AG08396 (cell line): ENCODE measurements at places on chromosomes 11 and 22.

- no peak for DNase-seq
Measured at GRCh38 chr11:6574816-6575715, 28.4 kb downstream of the RRP8 start.

- DNase-seq, result no peak
Measured at GRCh38 chr22:30104501-30105156, 24.4 kb downstream of the HORMAD2 start.

GRCh38 chr11:1906611-1907423 lies 12.7 kb upstream of the TNNT3 start:
- no peak for DNase-seq

- no peak for DNase-seq
Measured at GRCh38 chr11:121563900-121564822, 111.4 kb upstream of the SORL1-AS1 start.

DNA sequence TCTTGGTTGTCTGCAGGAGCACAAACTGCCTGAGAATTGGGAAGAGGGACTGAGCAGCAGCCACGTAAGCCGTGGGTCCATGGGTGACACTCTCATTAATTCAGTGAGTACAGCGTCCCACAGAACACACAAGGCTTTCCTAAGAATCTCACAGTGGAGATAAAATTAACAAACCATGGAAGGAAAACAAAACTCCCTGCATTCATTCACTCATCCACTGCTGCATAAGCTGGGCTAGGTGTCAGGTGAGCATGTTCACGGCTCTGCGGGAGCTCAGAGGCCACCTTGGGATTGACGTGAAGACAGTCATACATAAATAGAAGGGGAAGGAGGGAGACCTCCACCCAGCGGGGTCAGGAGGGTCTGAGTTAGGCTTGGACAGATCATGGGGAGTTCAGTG lies 1442.7 kb downstream of the TBC1D22A start:
- no peak for DNase-seq

DNA sequence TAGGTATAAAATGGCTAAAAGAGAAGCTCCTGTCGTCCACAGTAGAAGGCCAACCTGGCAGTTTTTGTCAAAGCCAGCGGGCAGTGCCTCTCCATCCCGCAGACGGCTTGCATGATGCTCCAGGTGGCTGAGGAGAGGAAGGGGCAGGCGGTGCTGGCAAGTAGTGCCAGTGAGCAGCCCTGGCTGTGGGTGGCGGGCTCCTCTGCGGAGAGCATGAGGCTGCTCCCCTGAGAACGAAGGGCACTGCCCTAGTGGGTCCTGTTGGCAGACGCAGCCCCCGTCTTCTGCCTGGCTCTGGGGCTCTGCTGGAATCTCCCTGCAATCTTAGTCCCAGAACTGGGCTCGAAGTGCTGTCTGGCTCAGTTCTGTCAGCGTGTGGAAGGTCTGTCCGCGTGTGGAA lies 50.9 kb downstream of the SBF1 start:
- DNase-seq, result no peak

- no peak for DNase-seq
Measured at GRCh38 chr22:39765046-39765445, 128.5 kb downstream of the ENTHD1 start.

DNA sequence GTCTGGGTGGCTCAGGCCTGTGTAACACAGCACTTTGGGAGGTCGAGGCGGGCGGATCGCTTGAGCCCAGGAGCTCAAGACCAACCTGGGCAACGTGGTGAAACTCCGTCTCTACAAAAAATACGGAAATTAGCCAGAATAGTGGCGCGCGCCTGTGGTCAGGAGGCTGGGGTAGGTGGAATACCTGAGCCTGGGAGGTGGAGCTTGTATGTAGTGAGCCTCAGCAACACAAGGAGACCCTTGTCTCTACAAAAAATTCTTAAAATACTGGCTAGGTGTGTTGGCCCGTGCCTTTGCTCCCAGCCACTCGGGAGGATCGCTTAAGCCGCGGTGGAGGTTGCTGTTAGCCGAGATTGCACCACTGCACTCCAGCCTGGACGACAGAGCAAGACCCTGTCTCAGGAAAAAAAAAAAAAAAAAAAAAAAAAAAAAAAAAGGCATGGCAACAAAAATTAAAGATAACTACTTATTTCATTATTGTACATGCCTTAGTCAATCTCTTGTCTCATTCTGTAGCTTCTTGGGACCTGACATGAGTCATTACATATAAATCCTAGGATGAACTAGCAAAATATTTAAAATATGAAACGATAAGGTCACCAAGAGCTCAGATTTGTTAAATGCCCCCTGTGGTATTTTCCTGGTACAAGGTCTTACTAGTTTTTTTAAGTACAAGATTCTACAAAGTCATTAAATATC lies 1.1 kb downstream of the TAF1D start:
- DNase-seq, result peak; percentile 26

DNA sequence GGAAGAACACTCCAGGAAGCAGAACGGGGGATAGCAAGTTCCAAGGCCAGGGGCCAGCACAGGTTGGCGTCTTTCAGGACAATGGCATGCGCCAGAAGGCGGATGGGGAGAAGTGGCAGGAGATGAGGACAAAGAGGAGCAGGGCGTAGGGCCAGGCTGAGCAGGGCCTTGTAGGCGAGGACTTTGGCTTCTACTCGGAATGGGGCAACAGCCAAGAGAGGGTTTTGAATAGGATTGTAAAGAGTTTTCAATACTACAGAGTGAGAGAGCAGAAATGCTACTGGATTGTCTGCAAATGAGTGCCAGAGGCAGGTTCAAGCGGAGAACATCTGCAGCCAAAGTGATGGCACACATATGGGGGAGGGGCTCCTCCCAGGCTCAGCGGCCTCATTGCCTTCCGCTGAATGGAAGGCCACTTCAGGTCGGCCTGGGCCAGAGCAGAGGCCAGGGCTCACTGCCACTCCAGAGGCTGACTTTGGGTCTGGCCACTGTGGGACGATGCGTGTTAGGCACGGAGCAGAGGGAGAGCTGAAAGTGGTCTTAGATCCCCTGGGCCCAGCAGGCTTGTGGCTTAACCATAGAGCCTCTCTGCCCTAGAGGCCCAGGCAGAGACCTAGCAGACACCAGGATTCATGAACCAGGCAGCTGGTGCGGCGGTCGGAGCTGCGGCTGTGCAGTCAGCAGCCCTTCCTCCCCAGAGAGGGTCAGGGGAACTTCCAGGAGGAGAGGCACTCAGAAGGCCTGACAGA lies 118.2 kb downstream of the DSCAML1 start:
- DNase-seq, result no peak

- no peak for DNase-seq
Measured at GRCh38 chr22:26762503-26763472, 105.4 kb downstream of the MIAT start.

GRCh38 chr22:48886604-48887393 lies 940.9 kb downstream of the BRD1 start:
- no peak for DNase-seq

GRCh38 chr11:1480191-1480554 lies 6.4 kb downstream of the MOB2 start:
- no peak for DNase-seq

GRCh38 chr11:92462821-92463220 lies 238.2 kb downstream of the FAT3 start:
- no peak for DNase-seq

DNA sequence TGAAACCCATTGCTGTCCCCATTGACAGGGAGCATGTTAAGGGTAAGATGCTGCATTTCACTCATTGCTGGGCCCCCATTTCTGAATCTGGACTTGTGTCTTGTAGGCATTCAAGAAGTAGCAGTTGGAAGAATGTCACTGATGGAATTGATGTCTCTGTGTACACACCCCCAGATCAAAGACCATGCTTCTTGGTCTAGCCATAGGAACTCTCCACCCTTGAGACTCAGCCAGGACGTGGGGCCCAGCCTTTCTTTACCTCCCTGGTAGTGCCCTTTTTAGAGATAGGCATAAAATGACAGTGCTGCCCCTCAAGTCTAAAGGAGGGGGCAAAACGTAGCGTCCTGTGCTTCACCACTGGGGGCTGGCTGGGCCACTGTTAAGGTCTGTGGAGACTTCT lies 135.1 kb downstream of the TEAD1 start:
- no peak for DNase-seq

DNA sequence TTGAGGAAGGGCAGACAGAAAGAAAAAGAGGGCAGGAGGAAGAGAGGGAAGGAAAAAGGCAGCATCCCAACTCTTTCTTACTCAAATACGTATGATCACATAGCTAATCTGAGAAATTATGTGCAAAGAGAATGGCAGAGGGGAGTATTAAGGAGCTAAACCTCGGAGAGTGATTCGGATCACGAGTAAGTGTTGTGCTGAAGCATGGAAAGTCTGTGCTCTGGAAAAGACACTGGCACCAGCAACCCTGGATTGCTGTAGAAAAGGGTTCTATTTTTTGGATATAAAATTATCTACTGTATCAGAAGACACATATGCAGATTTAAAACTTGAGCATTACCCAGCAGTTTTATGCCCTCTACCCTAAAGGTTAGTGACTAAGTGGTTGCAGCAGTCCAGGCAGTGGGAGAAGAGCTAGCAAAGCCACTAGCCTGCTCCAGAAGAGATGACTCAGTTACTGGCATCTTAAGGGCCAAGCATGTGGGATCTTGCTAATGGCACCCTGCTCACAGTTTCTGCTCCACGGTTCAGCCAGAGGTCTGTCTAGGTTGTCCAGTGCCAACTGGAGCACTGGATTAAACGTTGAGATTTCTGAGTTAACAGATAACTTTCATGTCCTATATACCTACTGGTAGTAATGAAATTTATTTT lies 151.7 kb downstream of the SWAP70 start:
- peak; percentile 72 for DNase-seq

- no peak for DNase-seq
Measured at GRCh38 chr11:4105916-4106315, 11.3 kb downstream of the RRM1 start.

DNA sequence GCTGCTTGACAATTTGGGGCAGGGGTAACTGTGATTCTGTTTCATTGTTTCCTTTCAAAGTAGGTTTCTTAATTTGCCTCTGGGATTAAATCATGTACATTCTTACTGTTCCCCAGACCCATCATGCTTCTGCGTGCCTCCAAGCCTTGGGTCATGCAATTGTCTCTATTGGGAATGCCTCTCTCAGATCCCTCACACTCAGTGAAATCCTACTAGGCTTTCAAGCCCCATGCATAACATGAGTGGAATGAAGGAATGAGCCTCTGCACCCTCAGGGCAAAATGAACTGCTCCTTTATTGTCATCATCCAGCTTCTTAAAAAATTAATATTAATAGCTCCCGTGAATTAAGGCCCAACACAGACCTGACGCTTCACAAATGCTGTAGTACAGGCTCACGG lies 381.7 kb downstream of the TENM4 start:
- DNase-seq, result no peak

- DNase-seq, result no peak
Measured at GRCh38 chr22:50217543-50218152, 16.8 kb downstream of the SELENOO start.

DNA sequence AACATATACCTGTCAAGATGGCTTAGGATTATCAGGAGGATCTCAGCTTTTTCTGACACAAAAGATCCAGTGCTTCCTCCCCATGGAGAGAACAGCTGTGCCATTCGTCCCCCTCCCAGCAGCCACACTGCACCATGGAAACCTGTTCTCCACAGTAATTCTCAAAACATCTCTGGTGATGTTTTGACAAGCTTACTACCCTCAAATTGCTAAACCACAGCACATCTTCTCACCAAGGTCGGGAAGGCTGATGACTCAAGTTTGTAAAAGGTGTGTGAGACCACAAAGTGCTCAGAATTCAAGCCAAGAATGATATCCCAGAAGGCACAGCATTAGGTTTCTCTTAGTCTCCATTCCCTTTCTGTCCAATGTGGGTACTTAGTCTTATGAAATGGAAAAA lies 3.9 kb upstream of the RAB38 start:
- DNase-seq, result no peak

- DNase-seq, result peak; percentile 33
Measured at GRCh38 chr11:115869780-115870431, 365.7 kb upstream of the CADM1 start.

DNA sequence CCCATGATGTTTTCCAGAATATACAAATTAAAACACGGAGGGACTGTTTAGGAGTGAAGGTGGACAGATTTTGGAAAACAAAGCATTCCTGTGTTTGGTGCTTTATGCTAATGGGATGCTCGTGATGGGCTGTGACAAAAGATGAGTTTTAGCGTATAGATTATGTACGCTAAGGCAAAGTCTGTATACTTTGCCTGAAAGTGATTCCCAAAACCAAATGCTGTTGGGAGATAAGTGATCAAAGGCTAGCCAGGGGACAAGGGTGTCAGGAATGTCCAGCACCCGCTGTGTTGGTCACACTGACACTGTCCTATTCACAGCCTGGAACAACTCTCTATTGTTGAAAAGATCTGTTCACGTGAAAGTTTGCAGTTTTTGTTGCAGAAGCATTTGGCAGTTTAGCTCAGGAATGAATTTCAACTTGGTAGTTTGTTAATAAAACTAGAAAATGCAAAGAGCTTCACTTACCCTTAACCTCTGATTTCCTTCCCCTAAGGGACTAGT lies 1.5 kb downstream of the JAM3 start:
- DNase-seq, result no peak

DNA sequence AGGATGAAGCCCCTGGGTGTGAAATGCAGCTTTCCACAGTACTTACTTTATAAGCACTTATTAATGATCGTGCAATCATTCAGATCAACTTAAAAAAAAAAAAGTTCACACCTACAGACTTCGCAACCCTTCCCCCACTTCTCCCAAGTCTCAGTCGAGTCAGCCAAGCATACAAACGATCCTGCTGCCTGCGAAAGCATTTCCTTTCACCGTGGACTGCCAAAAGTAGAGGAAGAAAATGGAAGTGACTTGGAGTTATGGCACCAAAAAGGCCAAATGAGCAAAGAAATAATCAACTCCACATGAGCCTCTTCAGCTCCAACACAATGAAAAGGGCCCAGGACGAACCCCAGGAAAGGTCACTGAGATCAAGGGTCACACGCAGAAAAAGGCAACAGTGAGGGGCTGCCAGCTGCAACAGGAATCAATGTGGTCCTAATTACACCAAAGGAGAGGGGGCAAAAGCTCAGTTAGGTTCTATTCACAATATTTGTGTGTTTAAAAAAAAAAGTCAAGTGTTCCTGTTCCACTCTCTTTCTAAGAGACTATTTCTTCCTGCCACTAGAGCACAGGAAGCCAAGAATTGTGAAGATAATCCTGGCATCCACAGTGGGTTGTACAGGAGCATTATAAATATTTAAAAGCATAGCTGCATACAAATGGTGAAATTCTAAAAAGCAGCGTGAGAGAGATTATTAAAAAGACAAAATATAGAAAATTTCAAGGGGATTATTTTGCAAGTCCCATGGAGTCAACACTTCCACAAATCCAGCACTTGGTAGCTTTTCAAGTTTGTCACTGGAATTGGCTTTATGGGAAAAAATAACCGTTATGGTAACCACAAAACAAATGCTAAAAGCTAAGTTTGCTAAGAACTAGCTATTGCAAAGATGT lies 28.4 kb downstream of the CDON start:
- DNase-seq, result no peak

- no peak for DNase-seq
Measured at GRCh38 chr11:122778148-122778547, 60.2 kb upstream of the CRTAM start.

DNA sequence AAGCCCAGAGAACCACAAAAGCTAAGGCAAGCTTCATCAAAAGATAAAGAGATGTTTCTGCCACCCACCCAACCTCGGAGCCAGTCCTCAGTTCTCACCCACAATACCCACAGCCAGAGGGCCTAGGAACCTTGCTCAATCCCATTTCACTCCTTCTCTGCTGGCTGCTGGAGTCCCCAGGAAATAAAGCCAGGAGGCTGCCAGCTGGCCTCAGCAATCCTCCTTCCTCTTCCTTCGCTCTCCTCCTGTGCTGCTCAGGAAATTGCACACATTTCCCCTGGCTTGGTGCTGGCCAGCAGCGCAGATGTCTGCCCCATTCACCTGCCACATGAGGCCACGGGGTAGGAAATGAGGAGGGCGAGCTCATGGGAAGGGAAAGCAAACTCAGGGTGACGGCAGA lies 91.8 kb upstream of the LDLRAD3 start:
- DNase-seq, result no peak

GRCh38 chr11:60910711-60911380 lies 3.1 kb upstream of the TMEM109 start:
- DNase-seq, result no peak
